ENCODE measurements at places on chromosomes 16 and 17. TPM values are rescaled to one million over a fixed set of nuclear protein-coding genes. Genes with fewer than 3 reads are reported as not detected.

Gene NOD2
- polyA plus RNA-seq = 0.24 TPM

Gene CUEDC1
- polyA plus RNA-seq = 43.4 TPM

Gene TNFSF13
- 11.6 TPM for polyA plus RNA-seq

DNA sequence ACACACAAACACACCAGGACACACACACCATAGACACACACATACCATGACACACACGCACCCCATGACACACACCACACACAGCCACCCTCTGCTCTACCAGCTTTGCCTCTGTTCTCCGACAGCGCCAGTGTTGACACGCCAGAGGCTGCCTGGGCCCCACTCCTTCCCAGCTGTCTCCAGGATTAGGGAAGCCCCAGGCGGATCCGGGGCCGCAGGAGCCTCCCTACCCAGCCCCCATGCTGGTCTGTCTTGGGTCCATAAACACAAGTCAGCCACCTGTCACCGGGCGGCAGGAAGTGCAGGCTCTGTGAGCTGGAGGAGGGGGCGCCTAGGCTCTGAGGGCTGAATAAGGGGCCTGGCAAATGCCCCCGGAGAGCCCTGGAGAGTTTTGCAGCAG is 10.5 kb downstream of the TBC1D16 start:
- DNase-seq = no peak

DNA sequence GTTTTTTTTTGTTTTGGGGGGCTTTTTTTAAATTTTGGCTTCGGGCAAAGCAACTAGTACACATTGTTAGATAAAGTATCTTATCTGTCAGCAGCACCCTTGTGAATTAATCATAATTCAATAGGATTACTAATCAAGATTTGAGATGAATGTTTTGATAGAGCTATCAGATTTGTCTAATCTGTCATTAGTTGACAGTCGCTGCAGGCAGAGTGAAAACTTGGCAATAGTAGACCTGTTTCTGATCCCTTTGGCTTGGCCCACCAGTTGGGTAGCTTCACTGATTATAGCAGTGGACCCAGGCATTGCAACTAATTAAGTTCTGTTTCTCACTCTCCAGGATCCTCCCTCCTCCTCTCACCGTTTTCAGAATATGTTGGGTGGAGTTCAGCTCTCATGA is 258.6 kb downstream of the IRX3 start:
- DNase-seq = no peak

- DNase-seq = no peak
Observed at GRCh38 chr17:79183293-79184158, 108.9 kb downstream of the ENGASE start.

Measured in right renal cortex interstitium (tissue), 3 donors.